CD4-positive, alpha-beta T cell treated with Interleukin-4 for 4 hours (primary cell): ENCODE measurements at places on chromosomes 13 and 19.

DNA sequence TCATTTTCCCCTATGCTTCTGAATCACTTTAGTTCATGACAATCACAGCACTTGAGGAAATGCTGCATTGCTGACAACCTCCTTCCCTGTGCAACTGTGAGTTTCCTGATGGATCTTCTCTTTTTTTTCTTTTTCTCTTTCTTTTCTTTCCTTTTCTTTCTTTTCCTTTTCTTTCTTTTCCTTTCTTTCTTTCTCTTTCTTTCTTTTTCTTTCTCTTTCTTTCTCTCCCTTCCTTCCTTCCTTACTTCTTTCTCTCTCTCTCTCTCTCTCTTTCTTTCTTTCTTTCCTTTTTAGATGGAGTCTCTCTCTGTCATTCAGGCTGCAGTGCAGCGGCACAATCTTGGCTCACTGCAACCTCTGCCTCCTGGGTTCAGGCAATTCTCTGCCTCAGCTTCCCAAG lies 247.9 kb upstream of the HTR2A start:
- no peak for DNase-seq

DNA sequence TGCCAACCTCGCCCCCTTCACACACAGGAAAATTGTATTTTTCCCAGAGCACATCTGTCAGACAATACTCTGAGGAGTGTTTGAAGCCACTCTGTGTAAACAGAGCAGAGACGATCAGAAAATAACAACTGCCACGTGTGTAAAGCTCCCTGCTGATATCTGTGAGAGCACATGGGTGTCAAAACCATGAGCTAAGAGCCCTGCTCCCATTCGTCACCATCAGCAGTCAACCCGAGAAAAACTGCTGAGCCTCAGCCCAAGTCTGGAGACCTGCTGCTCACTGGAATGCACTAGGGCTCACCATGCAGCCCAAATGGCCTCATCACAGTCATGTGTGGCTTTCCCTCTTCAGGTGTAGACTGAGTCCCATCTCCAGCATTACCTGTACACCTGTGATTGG lies 304.1 kb downstream of the FGF14 start:
- no peak for DNase-seq

GRCh38 chr13:27170516-27171243 lies 931 bp downstream of the USP12 start:
- DNase-seq: no peak

DNA sequence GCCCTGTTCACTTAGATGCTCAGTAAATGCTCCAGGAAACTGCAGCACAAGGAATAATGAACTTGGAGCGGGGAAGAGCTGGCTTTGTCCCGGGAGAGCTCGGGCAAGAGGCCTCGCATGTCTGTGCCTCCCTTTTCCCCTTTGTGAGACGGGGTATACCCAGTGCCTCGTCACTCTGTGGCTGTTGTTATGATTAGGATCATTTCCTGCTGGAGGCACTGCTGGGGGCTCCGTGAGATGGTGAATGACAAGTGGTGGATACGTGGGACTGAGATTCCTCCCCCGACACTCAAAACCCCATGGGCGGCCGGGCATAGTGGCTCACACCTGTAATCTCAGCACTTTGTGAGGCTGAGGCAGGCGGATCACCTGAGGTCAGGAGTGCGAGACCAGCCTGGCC lies 1.1 kb upstream of the PLVAP start:
- no peak for DNase-seq

GRCh38 chr19:18733196-18733647 lies 49.7 kb downstream of the CRTC1 start:
- DNase-seq: no peak

- DNase-seq: no peak
These were observed 64.7 kb upstream of the STARD13 start for GRCh38 chr13:33349986-33350826.
